CD8-positive, alpha-beta memory T cell (primary cell): ENCODE measurements at places on chromosomes 2 and 18. TPM values are rescaled to one million over a fixed set of nuclear protein-coding genes. Genes with fewer than 3 reads are reported as not detected.

IL36RN gene
- polyA plus RNA-seq: not detected

OTOS gene
- polyA plus RNA-seq: not detected

FHL2 gene
- 0.69 TPM for polyA plus RNA-seq

DNA sequence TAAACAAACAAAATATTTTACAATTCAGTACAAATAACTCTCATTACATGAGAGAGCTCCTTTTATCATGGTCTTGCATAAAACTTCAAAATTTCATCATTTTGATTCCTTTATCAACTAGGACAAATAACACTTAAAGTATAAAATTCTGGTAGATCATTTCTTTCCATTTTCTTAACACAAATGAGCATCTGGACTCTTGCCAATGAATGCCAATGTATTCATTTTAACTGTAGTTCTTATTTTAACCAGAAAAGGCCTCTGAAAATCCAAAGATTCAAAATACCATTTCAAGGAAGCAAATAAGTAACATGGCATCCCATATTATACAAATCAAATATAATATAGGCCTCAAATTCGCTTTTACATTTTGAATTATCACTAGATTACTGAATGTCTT, 13.8 kb upstream of the POU3F3 start:
- no peak for DNase-seq

- no peak for DNase-seq
These were observed 2.1 kb downstream of the TMEM247 start for GRCh38 chr2:46481198-46482193.

- no peak for DNase-seq
These were observed 77.4 kb downstream of the TMEM247 start for GRCh38 chr2:46556681-46557289.

- no peak for DNase-seq
These were observed 12.7 kb downstream of the PCARE start for GRCh38 chr2:29061616-29062015.

DNA sequence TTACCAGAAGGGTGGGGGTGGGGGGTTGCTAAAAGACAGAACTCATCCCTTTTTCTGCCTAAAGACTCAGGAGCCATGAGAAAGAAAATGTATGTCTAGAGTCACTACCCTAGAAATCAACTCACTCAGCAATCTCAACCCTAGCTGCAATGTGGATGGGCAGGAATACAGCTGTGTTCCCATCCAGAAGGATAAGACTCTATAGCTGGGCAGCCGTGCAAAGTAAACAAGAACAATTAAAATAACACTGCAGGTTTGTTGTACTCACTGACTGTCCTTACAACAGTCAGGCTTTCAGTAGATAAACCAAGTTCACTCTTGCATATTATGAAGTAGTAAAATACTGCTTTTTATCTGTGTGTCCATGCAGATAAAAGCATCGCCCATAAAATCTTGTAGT, 74.0 kb downstream of the ESCO1 start:
- no peak for DNase-seq

GRCh38 chr2:151786483-151786882, 41.7 kb downstream of the ARL5A start:
- DNase-seq: no peak

DNA sequence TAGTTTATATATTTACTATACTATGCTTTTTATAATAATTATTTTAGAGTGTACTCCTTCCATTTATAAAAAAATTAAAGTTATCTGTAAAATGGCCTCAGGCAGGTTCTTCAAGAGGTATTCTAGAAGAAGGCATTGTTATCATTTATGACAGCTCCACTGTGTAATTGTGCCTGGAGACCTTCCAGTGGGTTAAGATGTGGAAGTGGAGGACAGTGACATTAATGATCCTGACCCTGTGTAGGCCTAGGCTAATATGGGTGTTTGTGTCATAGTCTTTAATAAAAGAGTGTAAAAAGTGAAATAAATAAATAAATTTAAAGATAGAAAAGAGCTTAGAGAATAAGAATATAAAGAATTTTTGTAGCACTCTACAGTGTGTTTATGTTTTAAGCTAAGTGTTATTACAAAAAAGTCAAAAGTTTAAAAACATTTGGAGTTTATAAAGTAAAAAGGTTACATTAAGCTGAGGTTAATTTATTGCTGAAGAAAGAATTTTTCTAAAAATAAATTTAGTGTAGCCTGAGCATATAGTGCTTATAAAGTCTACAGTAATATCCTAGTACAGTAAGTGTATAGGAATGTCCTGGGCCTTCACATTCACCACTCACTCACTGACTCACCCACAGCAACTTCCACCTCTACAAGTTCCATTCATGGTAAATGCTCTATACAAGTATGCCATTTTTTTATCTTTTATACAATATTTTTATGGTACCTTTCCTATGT, 190.0 kb upstream of the SESTD1 start:
- no peak for DNase-seq

DNA sequence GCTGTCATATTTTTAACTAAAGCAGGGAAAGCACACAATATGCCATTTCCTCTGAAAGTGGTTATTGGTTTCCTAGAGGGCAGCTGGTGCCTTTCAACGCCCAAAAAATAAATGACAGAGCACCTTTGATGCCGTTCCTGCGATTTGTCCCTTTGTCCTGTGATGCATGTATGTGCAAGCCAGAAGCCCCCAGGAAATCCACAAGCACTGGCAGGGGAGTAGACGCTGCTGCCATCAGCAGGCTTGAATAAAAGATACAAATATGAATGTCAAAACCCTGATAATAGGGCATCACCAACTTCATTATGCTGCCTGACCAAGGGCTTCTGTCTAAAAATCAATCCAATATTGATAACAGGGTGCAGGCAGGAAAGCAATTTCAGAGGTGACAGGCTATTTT, 246.1 kb downstream of the FBXO15 start:
- no peak for DNase-seq

GRCh38 chr2:236849508-236849907, 236.2 kb upstream of the COPS8 start:
- DNase-seq: no peak

GRCh38 chr2:25105336-25106085, 62.9 kb downstream of the POMC start:
- no peak for DNase-seq

- no peak for DNase-seq
These were observed 257.2 kb upstream of the THUMPD2 start for GRCh38 chr2:40036241-40036640.

DNA sequence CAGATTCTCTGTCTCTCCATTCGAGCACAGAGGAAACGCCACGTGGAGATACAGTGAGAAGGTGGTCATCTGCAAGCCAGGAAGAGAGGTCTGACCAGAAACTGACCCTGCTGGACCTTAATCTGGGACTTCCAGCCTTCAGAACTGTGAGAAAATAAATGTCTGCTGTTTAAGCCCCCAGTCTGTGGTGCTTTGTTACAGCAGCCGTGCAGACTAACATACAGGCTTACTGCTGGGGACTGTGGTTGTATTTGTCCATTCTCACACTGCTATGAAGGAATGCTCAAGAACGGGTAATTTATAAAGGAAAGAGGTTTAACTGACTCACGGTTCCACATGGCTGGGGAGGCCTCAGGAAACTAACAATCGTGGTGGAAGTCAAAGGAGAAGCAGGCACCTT, 432.7 kb downstream of the IRS1 start:
- no peak for DNase-seq

GRCh38 chr2:191176305-191176704, 25.5 kb upstream of the STAT4 start:
- DNase-seq: no peak

DNA sequence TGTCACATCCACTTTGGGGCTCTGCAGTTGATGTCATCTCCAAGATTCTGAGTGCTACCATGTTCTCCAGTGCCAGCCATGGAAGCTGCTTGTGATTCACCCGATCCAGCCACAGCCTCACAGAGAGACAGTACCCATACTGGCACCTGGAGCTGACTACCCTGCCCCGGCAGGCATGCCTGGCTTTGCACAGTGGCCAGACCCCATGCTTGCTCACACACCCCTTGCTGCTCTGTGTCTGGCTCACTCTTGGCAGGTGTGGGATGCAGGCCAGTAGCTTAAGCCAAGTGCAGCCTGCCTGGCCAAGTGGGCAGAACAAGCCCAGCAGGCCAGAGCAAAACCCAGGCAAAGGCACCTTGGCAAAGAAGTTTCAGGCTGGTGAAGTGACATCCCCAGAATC, 828.4 kb upstream of the VRK2 start:
- no peak for DNase-seq

DNA sequence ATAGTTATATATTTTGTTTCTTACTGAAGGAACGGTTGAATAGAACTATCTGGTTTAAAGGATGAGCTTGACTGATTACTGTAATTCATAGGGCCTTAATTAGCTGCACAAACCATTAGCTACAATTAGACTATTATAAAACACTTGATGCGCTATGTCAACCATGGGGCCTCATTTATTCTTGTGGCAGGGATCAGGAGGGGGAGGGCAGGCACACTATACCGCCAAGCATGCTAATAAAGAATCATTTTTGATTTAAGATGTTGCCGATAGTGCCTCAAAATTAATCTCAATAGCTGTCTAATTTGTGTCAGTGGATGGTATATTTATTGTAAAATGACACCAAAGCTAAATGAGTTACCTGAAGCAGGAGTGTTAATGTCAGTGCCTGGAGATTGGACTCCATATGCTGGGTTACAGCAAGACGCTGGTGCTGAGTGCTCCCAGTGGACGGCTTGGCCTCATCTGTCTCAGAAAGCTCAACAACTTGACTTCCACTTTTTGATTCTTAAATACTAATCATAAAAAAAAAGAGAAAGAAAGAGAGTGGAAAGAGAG, 1007.0 kb upstream of the CELF4 start:
- no peak for DNase-seq

SLC5A7 gene
- not detected for polyA plus RNA-seq

DNA sequence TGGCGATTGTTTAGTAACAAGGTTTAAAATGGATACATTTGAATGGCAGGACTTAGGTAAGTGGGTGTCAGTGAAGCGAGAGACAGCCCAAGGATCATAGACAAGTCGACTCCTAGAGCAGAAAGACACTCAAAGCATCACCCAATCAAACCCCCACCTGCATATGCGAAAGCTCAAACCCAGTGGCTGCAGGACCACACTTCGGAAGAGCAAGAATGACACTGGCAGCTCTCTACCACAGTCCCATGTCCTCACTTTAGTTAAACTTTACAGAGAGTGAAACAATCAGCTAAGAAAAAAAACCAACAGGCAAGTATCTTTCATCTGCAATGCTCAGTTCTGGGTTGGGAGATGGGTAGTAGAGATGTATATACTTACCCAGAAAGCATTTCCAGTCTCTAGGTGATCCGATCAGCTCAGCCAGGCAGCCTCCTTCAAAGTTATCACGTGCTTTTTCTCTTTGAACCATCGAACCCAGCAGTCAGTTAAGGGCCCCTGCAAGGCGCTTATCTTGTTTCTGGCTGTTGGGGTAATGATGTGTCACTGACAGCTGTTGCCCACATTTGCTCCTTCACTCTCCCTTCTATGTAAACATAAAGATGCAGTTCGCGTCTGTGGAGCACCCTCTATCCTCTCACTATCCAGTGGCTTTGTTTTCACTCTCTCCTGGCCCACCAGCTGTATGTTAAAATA, 357.5 kb upstream of the ID2 start:
- DNase-seq: no peak

DNA sequence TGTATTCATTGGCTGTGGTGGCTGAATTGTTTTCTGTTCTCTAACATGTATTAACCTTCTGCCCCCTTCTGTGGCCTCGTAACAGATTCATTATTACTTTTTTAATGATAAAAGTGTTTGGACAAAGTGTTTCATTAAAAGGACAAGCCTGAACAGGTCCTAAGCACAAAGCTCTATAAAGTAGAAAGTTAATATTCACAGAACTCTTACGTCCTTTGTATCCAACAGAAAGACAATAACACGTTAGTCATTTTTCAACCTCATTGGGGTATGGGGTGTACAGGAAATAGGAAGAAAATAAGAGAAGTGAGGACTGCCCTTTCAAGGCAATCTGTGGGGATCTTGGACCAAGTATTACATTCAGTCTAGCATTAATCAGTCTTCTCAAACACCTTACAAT, 105.5 kb upstream of the RGPD4 start:
- DNase-seq: no peak

- DNase-seq: no peak
These were observed 163.5 kb downstream of the PTH2R start for GRCh38 chr2:208570066-208570465.

DNA sequence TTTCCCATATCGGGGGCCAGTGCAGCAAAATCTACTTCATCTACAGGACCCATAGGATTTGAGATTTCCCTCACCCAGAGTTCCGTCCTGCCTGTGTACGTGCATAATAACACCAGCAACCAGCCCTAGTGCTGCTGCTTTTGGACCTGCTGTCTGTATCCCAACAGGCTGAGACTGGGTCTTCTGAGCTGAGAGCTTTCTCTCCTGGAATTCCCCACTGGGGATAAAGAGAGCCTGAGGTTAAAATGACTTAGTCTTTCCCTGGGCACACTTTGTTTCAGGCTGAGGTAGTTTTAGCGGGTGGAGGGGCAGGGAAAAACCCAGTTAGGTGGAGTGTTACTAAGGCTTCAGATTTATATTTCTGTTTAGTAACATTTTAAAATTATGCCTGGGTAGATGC, 62.5 kb downstream of the SERTAD2 start:
- no peak for DNase-seq
